ENCODE measurements at places on chromosomes 3 and 15.

GRCh38 chr3:146705225-146705624 lies 100.1 kb upstream of the PLSCR5 start:
- DNase-seq = no peak

DNA sequence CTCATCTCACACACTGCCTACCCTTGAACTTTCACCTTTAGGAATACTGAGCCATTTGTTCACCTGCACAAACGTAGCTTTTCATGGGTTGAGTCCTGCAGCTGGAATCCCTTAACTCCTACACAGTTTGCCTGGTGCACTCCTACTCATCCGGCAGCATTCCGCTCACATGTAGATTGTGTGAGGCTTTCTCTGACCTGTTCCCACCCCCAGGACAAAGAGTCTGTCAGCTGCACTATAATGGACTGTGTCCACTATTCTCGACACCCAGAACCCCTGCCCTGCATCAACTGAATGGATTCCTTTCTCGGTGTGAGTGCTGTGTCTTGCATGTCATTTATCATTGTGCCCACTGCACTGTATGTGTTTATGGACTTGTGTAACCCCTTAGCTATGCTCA lies 54.9 kb downstream of the EPHB3 start:
- DNase-seq = no peak

DNA sequence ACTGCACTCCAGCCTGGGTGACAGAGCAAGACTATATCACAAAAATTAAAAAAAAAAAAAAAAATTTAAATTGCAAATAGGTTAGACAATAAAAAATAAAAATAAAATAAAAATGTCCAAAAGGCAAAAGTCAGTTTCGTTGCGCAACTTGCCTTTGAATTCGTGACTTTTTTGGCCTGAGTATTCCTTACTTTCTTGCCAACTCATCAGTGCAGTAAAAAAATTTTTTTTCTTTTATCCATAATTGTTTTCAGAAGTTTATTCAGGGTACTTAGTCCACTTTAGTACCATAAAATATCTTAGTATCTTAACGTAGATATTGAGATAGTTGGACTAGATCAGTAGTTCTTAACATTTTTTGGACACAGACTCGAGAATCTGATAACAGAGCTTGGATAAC lies 22.4 kb upstream of the CILP start:
- no peak for DNase-seq

GRCh38 chr3:111190518-111190917 lies 118.9 kb downstream of the NECTIN3 start:
- DNase-seq = no peak

- DNase-seq = no peak
Measured at GRCh38 chr15:66775127-66776105, 73.4 kb downstream of the SMAD6 start.
